ENCODE measurements at places on chromosomes 12 and 14.
A peak's percentile ranks its signal among the peaks of the same experiment; 100 is the strongest.

DNA sequence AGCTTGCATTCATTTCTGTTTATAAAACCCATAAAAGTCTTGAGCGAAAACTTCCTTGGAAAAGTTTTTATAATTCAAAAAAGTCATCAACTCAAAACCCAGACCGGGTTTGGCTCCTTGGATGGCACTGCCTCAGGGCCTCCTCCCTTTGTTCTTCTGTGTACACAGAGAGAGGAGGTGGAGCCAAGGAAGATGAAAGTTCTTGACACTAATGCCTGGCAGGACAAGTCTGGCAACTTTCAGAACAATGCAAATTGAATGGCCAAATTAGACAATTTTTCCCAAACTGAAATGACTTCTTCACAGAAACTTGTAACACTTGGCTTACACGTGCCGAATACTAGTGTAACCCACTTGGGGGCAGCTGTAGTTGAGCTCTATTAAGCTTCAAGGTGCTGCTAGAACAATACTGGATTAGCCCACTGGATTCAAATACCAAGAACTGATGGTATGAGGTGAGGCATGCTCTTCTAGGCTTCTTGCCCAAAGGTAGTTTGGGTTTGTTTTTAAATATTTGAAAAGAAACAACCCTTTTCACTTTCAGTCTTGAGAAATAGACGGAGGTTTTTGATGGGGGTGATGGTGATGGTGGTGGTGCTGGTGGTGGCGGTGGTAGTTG lies 86.6 kb upstream of the FRMD6 start:
- no peak for DNase-seq

GRCh38 chr12:19739195-19739776 lies 300.0 kb downstream of the AEBP2 start:
- peak; percentile 70 for DNase-seq

- DNase-seq, result no peak
Observed at GRCh38 chr14:36655963-36656686, 5.5 kb upstream of the PAX9 start.

- peak; percentile 69 for DNase-seq
Observed at GRCh38 chr14:94423453-94424056, 29.0 kb downstream of the SERPINA11 start.

GRCh38 chr14:22821193-22822015 lies 6.2 kb upstream of the SLC7A7 start:
- DNase-seq, result no peak

GRCh38 chr14:23379366-23380196 lies 2.7 kb downstream of the CMTM5 start:
- DNase-seq, result peak; percentile 23

DNA sequence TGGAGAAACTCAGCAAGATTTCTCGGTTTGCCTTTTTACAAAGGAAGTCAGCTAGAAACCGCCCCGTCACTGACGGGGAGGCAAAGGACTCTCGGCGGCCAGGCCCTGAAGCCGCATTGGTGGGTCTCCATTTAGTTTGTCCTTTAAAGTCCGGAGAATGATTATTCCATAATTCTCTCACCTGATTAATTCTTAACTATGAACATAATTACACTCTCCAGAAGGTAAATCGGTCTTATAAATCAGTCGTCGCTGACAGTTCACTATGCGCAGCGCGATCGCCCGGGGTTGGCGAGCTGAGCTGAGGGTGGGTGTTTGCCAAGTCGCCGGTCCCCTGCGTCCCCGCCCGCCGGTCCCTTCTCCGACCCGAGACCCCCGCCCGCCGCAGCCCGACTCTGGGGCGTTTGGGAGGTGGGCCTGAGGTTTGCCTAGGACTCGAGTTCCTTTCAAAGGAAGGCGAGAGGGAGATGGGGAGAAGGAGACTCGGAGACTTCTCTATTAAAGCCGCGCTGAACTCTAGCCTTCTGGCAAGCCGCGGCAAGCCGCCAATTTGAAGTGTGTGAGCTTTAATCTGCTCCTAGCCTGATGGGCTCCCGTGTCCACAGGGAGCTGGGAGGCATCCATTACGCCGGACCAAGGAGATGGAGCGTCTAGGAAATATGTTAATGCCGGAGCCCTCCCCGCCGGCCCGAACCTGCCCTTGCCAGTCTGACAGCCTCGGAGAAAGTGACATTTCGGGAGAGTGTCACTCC lies 392.9 kb downstream of the NOVA1 start:
- no peak for DNase-seq

GRCh38 chr12:130971925-130972585 lies 18.3 kb downstream of the ADGRD1 start:
- DNase-seq, result peak; percentile 20

DNA sequence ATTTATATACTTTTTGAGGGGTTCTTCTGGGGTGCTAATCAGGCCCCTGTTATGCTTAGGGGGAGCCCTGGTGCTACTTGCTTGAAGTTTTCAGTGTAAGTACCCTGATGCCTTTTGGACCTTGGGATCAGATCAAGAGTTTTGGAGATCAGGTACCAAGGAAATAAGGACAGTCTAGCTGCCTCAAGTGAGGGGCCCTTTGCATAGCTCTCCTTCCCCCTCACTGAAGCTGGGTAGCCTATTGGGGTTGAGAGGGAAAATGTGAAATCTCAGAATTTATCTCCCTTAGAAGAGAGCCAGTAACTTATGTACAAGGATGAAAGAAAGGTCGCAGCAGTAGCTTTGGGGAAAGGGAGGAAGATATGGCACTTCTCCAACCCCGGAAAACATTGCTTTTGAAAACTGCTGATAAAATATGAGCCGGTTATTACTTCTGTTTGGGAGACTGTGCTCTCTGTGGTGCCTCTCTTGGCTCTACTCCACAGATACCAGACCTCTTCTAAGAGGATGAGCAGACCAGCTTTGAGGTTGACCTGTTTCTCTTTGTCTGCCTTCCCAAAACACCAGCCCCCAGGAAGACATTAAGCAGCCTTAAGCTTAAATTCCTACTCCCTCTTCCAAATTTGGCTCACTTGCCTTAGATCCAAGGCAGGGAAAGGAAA lies 8.8 kb upstream of the AMHR2 start:
- DNase-seq, result peak; percentile 25

DNA sequence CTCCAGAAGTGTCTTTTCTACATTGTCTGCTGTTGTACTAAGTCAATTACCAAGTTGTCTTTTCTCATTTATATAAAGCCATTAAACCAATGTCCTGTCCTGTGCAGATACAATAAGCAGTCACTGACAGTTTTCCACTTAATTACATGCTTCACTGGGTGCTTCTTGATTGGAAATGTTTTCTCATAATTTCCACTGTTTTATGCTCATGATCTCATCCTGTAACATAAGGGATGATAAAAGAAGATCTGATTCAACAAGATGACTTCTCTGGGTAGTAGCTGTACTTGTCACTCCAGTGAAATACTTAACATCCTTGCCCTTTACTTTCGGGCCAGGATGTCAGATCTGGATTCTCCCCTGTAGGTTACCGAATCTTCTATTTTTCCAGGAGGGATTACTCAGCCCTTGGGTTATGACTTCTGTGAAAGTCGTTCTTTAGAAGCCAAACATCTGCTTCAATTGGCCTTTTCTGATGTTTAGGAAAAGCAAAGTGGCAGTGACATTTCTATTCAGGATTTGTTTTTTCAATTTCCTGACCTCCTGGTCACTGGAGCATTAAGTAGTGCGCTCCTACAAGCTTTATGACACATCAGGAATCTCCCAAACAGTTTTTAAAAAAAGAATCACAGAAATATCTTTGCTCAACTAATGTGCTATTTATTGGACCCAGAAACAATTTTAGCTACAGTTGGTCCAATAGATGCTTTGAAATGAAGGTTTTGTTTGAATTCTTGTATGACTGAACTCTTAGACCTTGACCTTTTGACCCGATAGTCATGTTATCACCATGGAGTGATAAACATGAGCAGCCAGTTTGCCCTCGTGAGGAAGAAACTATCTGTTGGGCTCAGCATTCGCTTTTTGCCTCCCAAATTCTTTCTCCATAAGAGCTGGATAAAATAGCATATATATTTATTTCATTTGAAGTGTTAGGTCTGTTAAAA lies 234.5 kb upstream of the SSTR1 start:
- no peak for DNase-seq

DNA sequence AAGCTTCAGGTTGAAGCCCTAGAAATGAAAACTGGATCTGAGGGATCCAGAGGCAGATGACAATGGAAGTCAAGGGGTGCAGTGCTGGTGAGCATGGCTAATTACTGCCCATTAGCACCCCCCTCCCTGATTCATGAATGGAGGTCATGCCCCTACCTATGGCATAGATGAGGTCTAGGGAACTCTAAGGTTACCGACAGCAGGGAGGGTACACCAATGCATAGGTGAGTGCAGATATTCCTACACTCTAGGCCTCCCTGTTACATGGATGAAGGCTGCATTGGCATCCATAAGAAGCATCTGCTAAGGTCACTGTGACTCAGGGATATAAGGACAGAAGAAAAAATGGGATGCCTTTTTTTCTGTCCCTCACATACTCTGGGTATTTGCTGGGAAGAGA lies 147.3 kb downstream of the CCDC59 start:
- DNase-seq, result no peak

DNA sequence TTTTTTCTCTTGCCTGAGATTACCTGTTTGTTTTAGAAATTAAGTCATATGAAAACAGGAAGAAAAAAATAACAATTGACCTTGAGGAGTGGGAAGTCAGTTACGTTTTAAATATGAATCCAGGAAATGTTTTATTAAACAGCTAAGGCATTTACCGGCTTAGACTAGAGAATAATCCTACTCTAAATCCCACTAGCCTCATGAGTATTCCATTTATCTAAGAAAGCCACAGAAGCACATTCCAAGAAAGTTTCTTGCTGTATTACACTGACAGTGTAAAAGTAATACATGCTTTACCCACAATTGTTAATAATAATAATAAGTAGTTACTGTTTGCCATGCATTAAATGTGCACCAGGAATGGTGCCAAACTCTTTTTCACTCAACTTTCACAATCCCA lies 90.9 kb downstream of the BMP4 start:
- peak; percentile 50 for DNase-seq

DNA sequence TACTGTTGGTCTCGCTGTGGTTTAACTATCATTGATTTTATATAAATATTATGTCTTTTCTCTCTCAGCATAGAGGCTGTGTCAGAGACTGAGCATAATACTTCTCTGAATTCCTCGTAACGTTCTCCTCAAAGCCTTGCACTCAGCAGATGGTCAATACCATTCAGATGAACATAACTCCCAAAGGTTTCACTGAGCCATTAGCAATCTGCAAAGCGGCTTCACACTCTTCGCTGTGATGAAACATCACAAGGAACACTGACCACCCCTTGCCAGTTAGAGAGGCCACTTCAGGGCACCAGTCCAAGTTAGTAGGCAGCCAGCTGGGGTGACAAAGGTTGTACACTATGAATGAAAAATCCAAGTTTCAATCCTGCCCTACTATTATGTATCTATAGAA lies 30.1 kb upstream of the STON2 start:
- DNase-seq, result no peak

DNA sequence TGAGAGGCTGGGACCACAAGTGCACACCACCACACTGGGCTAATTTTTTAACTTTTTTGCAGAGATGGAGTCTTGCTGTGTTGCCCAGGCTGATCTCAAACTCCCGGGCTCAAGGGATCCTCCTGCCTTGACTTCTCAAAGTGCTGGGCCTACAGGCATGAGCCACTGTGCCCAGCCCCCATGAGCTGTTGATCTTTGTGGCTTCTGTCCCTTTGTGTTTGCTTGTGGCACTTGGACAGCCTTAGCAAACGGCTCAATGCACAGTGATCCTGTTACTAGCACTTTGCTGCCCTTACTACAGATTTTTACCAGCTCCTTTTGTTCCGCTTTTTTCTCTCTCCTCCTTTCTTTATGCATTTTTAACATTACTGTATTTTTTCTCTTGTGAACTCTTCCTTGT lies 25.3 kb upstream of the EVL start:
- no peak for DNase-seq

DNA sequence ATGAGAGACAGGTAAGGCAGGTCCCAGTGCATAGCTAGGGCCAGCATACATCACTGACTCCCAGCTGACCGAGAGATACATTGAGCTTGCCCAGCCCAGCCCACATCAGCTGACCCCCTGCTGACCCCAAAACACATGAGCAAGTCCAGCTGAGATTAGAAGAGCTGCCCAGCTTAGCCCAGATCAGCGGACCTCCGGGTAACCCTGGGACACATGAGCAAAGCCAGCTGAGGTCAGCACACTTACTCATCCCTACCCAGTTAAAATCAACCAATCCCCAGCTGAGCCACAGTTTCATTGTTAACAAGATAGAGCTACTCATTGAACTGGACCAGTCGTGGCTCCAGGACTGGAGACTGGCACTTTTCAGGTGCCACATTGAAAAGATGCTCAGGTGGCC lies 21.8 kb upstream of the FBXO34 start:
- peak; percentile 80 for DNase-seq

GRCh38 chr14:20706657-20707355 lies 18.2 kb downstream of the ANG start:
- no peak for DNase-seq
